ENCODE measurements at places on chromosomes 7 and 10. TPM values are rescaled to one million over a fixed set of nuclear protein-coding genes. Genes with fewer than 3 reads are reported as not detected.

The CFAP46 gene
- 0.81 TPM for total RNA-seq

The MYO3A gene
- 0.42 TPM for total RNA-seq

The TRPV5 gene
- not detected for total RNA-seq

The HGF gene
- 18.8 TPM for total RNA-seq

The FAM237B gene
- total RNA-seq, result not detected

The MYL10 gene
- total RNA-seq, result not detected

The IFIT2 gene
- total RNA-seq, result 6.1 TPM

The GDF10 gene
- 18.6 TPM for total RNA-seq

The PFKFB3 gene
- total RNA-seq, result 43.1 TPM

The PRTFDC1 gene
- total RNA-seq, result 7.2 TPM

The NKX1-2 gene
- not detected for total RNA-seq

The NXPH1 gene
- total RNA-seq, result not detected

The MSMB gene
- not detected for total RNA-seq

The SLC12A9 gene
- total RNA-seq, result 15.6 TPM

The ACTL6B gene
- total RNA-seq, result not detected

The FANK1 gene
- total RNA-seq, result 1.5 TPM

The SRGN gene
- total RNA-seq, result 138 TPM

The STEAP1B gene
- total RNA-seq, result 2.5 TPM

The MUC12 gene
- 1.5 TPM for total RNA-seq

The KAZALD1 gene
- 9.3 TPM for total RNA-seq

Data from posterior vena cava (tissue), 2 donors.